ENCODE measurements at places on chromosomes 6 and 20. TPM values are rescaled to one million over a fixed set of nuclear protein-coding genes. Genes with fewer than 3 reads are reported as not detected.

The OXT gene
- total RNA-seq = not detected

The EPHA7 gene
- under 0.01 TPM for total RNA-seq

The YTHDF1 gene
- 59.1 TPM for total RNA-seq

The SDC4 gene
- total RNA-seq = 382 TPM

The SKIC2 gene
- 63.2 TPM for total RNA-seq

The FAM83B gene
- total RNA-seq = 74.4 TPM

The BFSP1 gene
- total RNA-seq = 7.5 TPM

The SMLR1 gene
- not detected for total RNA-seq

The DPPA5 gene
- not detected for total RNA-seq

The HLA-DOA gene
- not detected for total RNA-seq

The SAMD3 gene
- total RNA-seq = not detected

The NOTCH4 gene
- total RNA-seq = 3.5 TPM

The TSHZ2 gene
- not detected for total RNA-seq

The IBTK gene
- 34.9 TPM for total RNA-seq

The PKHD1 gene
- total RNA-seq = 0.11 TPM

The GJA10 gene
- total RNA-seq = not detected

The CYP24A1 gene
- not detected for total RNA-seq

The RIPPLY2 gene
- total RNA-seq = not detected

The ELOVL2 gene
- total RNA-seq = not detected

The ENPP1 gene
- 339 TPM for total RNA-seq

The MGME1 gene
- 8.2 TPM for total RNA-seq

The FAM217A gene
- total RNA-seq = not detected

The LY6G6C gene
- total RNA-seq = 0.39 TPM

The DLK2 gene
- total RNA-seq = 11.0 TPM

The WDR27 gene
- total RNA-seq = 22.4 TPM

The CLPSL2 gene
- not detected for total RNA-seq

The CAGE1 gene
- total RNA-seq = 0.22 TPM

The RAET1G gene
- total RNA-seq = 0.43 TPM

The LY6G5C gene
- not detected for total RNA-seq

The TCP11 gene
- 1.6 TPM for total RNA-seq

The TMX4 gene
- 23.2 TPM for total RNA-seq

The PPP1R14C gene
- 14.5 TPM for total RNA-seq

The CFAP61 gene
- 0.79 TPM for total RNA-seq

The PPP2R5D gene
- total RNA-seq = 49.2 TPM

The PHACTR2 gene
- total RNA-seq = 76.2 TPM

The HS3ST5 gene
- not detected for total RNA-seq

The SH3BGRL2 gene
- total RNA-seq = 22.1 TPM

The PKIB gene
- total RNA-seq = 2.4 TPM

The BMP6 gene
- total RNA-seq = 2.1 TPM

The CD93 gene
- total RNA-seq = not detected

The PNLDC1 gene
- total RNA-seq = not detected

The SEL1L2 gene
- total RNA-seq = not detected

Data from placental epithelial cell (primary cell).